Epithelial cell of esophagus (primary cell): ENCODE measurements at places on chromosomes 3 and 15.
A peak's percentile ranks its signal among the peaks of the same experiment; 100 is the strongest.

- no peak for DNase-seq
These were observed 255.8 kb upstream of the CDIN1 start for GRCh38 chr15:36323615-36324014.

DNA sequence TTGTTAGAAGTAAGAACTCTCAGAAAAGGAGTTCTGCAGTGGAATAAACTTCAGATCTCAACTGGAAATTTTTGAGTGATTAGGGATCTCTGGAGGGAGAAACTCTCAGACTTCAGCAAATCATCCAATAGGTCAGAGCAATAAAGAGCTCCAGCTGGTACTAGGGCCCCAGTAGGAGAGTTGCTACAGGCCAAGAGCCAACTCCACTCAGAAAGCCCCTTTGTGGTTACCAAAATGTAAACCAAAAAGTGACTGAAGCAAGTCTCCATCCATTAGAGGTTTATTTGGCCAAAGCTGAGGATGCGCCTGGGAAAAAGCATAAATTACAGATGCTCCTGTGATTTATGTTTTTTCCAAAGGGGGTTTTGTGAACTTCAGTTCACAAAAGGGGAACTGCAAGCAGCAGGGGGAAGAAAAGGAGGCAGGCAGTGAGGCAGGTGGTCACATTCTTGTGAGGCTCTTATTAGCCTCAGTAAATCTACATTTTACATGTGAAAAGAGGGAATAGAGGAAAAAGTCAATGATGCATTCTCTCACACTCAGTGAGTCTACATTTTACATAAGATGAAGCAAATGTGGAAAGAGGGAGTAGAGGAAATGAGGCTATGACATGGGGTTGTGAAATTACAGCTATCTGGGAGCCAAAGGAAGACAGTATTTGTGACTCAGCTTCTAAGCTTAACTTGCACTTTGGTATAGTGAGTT, 92.4 kb upstream of the DAZL start:
- peak; percentile 36 for DNase-seq

- peak; percentile 13 for DNase-seq
These were observed 261.7 kb downstream of the PLOD2 start for GRCh38 chr3:145899241-145899640.

GRCh38 chr3:48727511-48727910, 10.5 kb upstream of the IP6K2 start:
- DNase-seq = no peak

DNA sequence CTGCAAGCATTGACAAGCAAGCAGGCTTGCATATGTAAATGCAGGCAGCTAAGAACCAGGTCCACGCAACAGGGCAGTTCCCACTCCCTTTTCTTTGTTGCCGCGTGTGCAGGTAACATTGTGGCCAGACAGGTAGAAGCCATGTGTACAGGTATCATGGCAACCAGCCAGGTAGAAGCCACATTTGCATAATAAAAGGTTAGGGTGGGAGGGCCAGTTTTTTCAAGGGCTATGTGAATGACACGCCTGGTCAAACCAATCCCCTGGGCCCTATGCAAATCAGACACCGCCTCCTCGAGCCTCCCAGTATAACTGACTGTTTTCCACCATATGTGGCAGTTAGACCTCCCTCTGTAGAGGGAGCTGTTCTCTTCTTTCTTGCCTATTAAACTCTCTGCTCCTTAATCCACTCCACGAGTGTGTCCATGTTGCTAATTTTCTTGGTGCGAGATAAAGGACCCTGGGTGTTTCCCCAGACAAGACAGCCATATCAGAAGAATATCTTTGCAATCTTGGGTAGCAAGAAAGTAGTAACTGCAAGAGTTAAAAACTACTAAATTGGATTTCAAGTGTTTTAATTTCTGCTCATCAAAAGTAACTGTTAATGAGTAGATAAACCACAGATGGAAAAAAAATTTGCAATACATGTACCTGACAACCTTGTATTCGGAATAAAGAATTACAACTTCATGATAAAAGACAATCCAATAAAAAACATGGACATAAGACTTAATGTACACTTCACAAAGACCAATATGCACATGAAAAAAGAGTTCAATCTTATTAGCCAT, 21.8 kb downstream of the PCOLCE2 start:
- DNase-seq = peak; percentile 93
